Transverse colon (tissue), 4 donors: ENCODE measurements at places on chromosomes 7 and 10. TPM values are rescaled to one million over a fixed set of nuclear protein-coding genes. Genes with fewer than 3 reads are reported as not detected.

DNA sequence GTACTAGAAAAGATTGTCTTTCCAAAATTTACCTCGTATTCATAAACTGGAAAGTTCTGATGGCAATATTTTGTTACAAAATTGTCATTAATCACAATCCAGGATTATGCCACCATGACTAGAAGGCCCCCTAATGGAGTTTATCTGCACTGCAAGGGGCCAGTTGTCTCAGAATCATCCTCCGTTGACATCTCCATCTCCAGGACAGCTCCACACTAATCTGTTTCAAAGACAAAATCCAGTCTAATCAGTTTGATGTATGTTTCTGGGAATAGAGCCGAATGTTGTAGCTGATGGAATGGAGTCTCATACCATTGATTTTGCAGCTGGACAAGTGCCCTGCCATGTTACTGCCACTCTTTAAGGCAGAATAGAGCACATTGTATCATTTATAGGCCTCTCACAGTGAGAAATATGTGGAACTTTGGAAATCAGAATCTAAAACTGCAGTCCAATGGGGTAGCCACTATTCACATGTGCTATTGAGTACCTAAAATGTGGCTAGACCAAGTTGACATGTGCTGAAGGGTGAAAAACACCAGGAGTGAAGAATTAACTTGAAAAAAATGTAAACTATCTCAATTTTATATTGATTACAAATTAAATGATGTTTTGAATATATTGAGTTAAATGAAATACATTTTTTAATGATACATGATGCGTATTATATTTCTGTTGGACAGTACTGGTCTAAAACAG lies 38.3 kb upstream of the TOMM7 start:
- no peaks in the 10 kb centered on the region for H3K36me3 ChIP-seq
- no peaks in the 10 kb centered on the region for H3K4me1 ChIP-seq
- H3K27ac ChIP-seq = peak overlapping the region; percentile 67
- no peak for DNase-seq

The RTKN2 gene
- 0.68 TPM for total RNA-seq

The GJC3 gene
- not detected for total RNA-seq

The ETV1 gene
- total RNA-seq = 32.9 TPM

DNA sequence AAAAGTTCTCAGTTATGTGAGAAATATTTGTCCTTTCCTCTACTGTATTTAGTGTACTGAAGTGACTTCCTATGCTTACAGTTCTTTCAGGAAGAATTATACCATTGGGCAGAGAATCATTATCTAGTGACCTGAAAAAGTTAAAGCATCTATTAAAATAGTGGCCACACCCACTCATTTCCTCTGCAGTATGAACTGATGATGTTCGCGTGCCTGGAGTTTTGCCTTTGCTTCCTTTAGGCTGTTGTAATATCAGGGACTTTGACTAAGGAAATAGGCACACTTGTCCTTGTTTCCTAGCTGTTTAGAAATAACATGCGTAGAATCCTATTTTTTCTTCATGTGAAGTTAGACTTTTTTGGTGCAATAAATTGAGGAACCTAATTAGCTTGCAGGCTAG lies 100.7 kb downstream of the ZMYND11 start:
- no peaks in the 10 kb centered on the region for H3K27me3 ChIP-seq
- H3K4me3 ChIP-seq = no peak overlapping the region
- H3K4me1 ChIP-seq = no peaks in the 10 kb centered on the region
- no peaks in the 10 kb centered on the region for H3K36me3 ChIP-seq
- DNase-seq = no peak

The NCF1 gene
- 6.6 TPM for total RNA-seq

The HOXA9 gene
- 42.3 TPM for total RNA-seq

The CALHM3 gene
- not detected for total RNA-seq

- H3K27ac ChIP-seq = no peak overlapping the region
- H3K36me3 ChIP-seq = no peaks in the 10 kb centered on the region
- H3K4me3 ChIP-seq = no peak overlapping the region
- peaks cover 22% of the 10 kb centered on the region for H3K4me1 ChIP-seq
Measured at GRCh38 chr10:72121389-72121788, 33.0 kb upstream of the SPOCK2 start.

DNA sequence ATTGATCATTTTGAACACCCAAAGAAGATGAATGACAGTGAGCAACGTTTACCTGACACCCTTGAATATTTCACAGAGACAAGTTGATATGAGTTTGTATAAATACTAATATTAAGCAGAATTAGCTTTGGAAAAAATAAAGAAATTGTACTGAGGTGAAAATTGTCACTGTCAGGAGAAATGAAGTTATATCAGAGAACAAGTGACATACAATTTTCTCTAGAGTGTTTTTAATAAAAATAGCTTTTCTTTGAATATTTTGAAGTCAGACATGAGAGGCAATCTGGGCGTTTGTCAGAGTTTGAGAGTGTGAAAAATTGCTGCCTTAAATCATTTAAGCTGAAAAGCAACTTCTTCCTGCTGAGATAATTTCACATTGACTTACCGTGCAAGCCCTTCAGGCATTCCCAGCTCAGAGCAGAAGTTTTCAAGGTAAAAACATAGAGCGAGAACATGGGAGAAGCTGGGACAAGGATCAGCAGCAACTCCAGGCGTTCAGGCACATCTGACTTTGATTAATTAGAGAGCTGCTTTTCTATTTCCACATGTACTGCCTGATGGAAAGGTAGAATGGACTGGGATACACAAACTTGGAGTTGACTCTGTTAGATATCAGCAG lies 535.9 kb downstream of the TFEC start:
- H3K27ac ChIP-seq = no peak overlapping the region
- H3K27me3 ChIP-seq = no peaks in the 10 kb centered on the region
- H3K4me1 ChIP-seq = no peaks in the 10 kb centered on the region
- no peak for DNase-seq

- H3K4me1 ChIP-seq = no peaks in the 10 kb centered on the region
- DNase-seq = no peak
- no peak overlapping the region for H3K4me3 ChIP-seq
- H3K27me3 ChIP-seq = no peaks in the 10 kb centered on the region
- no peaks in the 10 kb centered on the region for H3K36me3 ChIP-seq
- no peak overlapping the region for H3K27ac ChIP-seq
Measured at GRCh38 chr10:60367901-60368300, 21.8 kb downstream of the ANK3 start.

GRCh38 chr7:35691827-35692307 lies 3.1 kb downstream of the HERPUD2 start:
- no peaks in the 10 kb centered on the region for H3K27me3 ChIP-seq
- peak overlapping the region; percentile 83 for H3K4me3 ChIP-seq
- DNase-seq = peak; percentile 22
- peaks cover 66% of the 10 kb centered on the region for H3K4me1 ChIP-seq
- H3K27ac ChIP-seq = peak overlapping the region; percentile 97
- H3K36me3 ChIP-seq = no peaks in the 10 kb centered on the region

The SLC18A3 gene
- total RNA-seq = 1.5 TPM

DNA sequence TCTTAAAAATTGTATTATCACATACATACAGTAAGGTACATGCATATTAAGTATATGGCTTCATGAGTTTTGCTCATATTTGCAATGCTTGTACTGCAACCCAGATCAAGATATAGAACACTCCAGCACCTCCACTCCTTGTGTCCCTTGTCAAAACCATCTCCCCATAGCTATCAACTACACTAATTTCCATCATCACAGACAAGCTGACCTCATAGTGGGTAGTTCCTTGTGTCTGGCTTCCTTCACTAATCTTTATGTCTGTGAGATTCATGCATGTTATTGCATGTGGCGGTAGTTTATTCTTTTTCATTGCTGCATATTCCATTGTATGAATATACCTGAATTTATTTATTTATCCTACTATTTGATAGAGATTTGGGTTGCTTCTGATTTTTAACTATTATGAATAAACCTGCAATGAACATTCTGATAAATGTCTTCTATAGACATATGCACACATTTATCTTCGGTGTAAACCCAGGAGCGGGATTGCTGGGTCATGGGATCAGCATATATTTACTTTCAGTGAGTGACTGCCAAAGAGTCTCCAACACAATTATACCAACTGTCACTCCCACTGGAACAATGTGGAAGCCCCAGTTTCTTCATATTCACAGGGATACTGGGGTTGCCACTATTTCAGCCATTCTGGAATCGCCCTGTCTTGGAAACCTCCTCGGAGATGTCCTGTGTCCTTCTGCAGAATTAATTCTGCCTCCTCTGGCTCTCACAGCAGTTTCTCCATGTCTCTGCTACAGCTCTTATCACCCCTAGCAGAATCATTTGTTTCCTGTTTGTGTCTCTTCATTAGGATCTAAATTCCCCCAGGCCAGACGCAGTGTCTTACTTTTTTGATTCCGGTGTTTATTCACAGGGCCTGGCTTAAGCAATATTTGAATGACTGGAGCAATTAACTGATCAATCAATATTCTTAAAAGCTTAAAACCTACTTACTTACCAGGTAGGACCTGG lies 14.7 kb upstream of the ADAM12 start:
- H3K4me1 ChIP-seq = no peaks in the 10 kb centered on the region
- peaks cover 3% of the 10 kb centered on the region for H3K27me3 ChIP-seq
- no peak overlapping the region for H3K4me3 ChIP-seq

DNA sequence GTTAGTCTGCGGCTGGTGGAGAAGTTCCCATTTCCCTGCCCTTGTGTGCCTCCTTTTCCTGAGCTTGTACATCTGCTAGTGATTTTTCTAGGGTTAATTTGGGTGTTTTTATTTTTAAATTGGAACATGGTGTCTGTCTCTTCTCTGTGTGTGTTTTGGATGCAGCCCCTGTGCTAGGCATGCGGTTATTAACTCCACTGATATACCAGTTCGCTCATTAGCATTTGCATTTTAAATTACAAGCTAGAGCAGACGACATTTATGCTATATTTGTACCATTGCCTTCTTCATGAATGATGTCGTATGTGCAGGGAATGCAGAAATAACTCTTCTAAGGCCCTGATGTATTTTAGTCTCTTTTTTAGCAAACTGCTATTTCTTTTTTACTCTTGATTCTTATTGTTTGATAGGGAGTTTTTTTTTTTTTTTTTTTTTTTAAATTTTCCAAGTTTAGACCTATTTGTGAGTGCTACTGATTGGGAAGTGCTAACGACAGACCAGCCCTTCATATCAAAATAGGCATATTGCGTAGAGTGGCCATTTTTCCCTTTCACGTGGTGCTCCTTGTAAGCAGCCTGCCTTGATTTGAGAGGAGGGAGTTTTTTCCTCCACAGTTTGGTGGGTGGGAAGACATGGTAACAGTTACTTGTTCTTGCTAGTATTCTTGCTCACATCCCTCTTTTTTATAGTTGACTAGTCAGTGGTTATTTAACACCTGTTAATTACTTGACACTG lies 89.6 kb downstream of the LRRC4 start:
- no peaks in the 10 kb centered on the region for H3K36me3 ChIP-seq
- DNase-seq = no peak
- no peak overlapping the region for H3K27ac ChIP-seq
- H3K4me3 ChIP-seq = no peak overlapping the region
- H3K4me1 ChIP-seq = no peaks in the 10 kb centered on the region
- H3K27me3 ChIP-seq = no peaks in the 10 kb centered on the region

- DNase-seq = no peak
- no peaks in the 10 kb centered on the region for H3K36me3 ChIP-seq
- no peaks in the 10 kb centered on the region for H3K27me3 ChIP-seq
- H3K4me3 ChIP-seq = no peak overlapping the region
- peak overlapping the region; percentile 61 for H3K27ac ChIP-seq
- H3K4me1 ChIP-seq = peaks cover 5% of the 10 kb centered on the region
Measured at GRCh38 chr10:3538656-3539531, 246.1 kb downstream of the KLF6 start.

GRCh38 chr7:105648561-105649401 lies 67.5 kb upstream of the EFCAB10 start:
- peaks cover 10% of the 10 kb centered on the region for H3K4me1 ChIP-seq
- no peak overlapping the region for H3K27ac ChIP-seq
- H3K27me3 ChIP-seq = no peaks in the 10 kb centered on the region
- peak; percentile 25 for DNase-seq
- no peaks in the 10 kb centered on the region for H3K36me3 ChIP-seq

- H3K4me1 ChIP-seq = peaks cover 37% of the 10 kb centered on the region
- no peaks in the 10 kb centered on the region for H3K36me3 ChIP-seq
- H3K4me3 ChIP-seq = peak overlapping the region; percentile 90
- DNase-seq = peak; percentile 77
Measured at GRCh38 chr10:70232155-70232858, 922 bp downstream of the PPA1 start.

- peak overlapping the region; percentile 81 for H3K27ac ChIP-seq
- H3K4me3 ChIP-seq = no peak overlapping the region
- peaks cover 15% of the 10 kb centered on the region for H3K4me1 ChIP-seq
Measured at GRCh38 chr10:132540456-132540855, 2.9 kb downstream of the INPP5A start.

DNA sequence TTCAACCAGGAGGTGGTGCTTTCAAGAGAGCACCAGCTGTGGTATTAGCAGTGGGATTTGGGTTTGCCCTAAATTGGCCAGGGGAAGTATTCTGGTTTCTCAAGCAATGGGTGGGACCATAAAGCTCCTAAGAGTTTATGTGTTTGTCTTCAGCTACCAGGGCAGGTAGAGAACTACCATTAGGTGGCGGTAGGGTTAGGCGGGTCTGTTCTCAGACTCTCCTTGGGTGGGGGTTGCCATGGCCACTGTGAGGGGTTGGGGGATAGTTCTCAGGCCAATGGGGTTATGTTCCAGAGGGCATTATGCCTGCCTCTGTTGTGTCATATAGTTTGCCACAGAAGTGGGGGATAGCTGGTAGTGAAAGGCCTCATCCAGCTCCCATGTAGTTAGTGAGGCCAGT lies 47.7 kb upstream of the BICC1 start:
- H3K4me3 ChIP-seq = no peak overlapping the region
- DNase-seq = no peak
- no peak overlapping the region for H3K27ac ChIP-seq
- no peaks in the 10 kb centered on the region for H3K4me1 ChIP-seq
- no peaks in the 10 kb centered on the region for H3K27me3 ChIP-seq

The KNDC1 gene
- not detected for total RNA-seq

GRCh38 chr7:87058744-87059524 lies 520 bp downstream of the ELAPOR2 start:
- peak; percentile 36 for DNase-seq
- peak overlapping the region; percentile 70 for H3K27ac ChIP-seq
- H3K4me3 ChIP-seq = peak overlapping the region; percentile 66
- H3K4me1 ChIP-seq = peaks cover 7% of the 10 kb centered on the region
- H3K27me3 ChIP-seq = no peaks in the 10 kb centered on the region

GRCh38 chr10:58322072-58322834 lies 12.6 kb upstream of the UBE2D1 start:
- H3K4me3 ChIP-seq = no peak overlapping the region
- peak; percentile 42 for DNase-seq
- peak overlapping the region; percentile 28 for H3K27ac ChIP-seq
- no peaks in the 10 kb centered on the region for H3K36me3 ChIP-seq
- H3K27me3 ChIP-seq = no peaks in the 10 kb centered on the region
- H3K4me1 ChIP-seq = no peaks in the 10 kb centered on the region

DNA sequence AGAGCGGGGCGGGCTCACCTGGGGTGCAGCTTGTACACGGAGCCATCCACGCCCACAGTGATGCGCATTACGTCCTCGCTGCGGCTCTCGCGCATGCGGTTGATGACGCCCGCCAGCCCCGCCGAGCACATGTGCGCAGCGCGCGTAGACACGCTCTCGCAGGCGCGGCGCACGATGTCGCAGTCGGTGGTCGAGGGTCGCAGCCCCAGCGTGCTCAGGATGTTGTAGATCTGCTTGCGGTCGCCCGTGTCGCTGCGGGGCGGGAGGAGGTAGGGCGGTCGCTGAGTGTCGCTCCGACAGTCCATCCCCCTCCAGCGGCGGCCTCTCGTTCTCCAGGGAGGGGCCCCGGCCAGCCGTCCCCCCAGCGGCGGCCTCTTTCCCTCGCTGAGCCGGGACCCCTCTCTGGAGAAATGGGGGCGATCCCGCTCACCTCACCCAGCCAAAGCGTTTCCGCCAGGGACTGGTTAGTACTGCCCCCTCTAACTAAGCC lies 4.4 kb upstream of the MYL7 start:
- H3K27ac ChIP-seq = no peak overlapping the region
- H3K4me1 ChIP-seq = peaks cover 2% of the 10 kb centered on the region
- no peaks in the 10 kb centered on the region for H3K36me3 ChIP-seq

The SPDYE5 gene
- total RNA-seq = not detected
